ENCODE measurements at places on chromosomes 3 and 15.

DNA sequence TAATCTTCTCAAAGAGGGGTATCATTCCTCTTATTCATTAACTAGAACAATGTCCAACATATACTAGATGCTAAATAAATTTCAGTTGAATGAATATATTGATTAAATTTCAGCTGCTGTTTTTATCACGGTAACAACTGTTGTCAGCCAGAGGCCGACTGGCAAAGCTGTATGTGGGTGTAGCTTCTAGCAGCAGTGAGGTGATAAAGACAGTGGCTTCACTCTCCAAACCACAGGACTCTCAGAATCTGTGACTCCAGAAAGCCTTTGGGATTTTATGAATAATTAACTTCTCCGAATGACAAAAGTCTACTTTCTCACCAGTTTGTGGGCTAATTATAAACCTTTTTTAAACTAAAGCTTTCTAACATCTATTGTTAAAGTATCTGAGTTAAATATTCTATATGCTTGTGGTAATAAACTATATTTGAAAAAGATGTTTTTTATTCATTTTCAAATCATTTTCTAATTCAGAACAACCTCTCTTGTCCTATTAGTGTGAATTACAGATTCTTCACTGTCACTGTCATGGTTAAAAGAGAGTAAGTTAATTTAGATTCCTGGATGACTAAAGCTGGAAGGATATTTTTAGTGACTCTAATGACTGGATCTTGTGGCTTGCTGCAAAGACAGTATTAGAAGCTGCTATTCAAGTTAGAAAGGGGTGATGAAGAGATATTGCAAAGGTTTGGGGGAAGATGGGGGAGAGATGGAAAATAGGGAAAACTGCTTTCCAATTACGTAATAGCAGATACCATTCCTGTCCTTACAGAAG lies 796.4 kb upstream of the ARPP21 start:
- DNase-seq = no peak

- no peak for DNase-seq
These were observed 21.7 kb downstream of the SH3BP5 start for GRCh38 chr3:15310491-15311370.

DNA sequence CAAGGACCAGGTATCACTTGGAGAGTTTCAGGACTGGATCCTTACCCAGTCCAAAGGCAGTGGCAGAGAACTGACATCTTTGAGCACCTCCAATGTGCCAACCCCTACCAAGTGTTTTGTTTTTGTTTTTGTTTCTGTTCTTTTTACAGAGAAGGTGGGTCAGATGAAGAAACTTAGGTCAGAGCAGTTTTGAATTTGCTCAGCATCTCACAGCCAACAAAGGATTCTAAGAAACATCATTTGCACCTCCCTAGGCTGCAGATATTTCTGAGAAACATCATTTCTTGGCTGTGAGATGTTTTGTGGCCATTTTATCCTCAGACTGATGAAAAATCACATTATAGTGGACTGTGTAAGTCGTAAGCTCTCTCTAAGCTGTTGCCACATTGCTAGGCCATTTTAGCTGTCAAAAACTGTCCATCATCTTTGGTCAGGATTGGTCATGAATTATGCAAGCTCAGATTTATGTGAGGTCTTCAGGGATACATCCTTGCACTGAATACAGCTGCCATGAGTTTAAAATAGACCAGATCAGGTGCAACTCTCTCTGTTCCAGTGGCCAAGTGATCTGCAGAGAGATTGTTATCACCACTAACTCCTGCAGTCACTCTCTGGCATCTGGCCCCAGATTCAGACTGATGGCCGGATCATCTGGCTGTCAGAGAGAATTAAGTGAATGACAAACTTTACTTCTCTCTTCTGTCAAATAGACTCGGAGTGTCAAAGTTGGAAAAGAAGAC lies 341.5 kb downstream of the EPHB1 start:
- DNase-seq = no peak

- no peak for DNase-seq
These were observed 100.4 kb upstream of the HES1 start for GRCh38 chr3:194035406-194036138.

DNA sequence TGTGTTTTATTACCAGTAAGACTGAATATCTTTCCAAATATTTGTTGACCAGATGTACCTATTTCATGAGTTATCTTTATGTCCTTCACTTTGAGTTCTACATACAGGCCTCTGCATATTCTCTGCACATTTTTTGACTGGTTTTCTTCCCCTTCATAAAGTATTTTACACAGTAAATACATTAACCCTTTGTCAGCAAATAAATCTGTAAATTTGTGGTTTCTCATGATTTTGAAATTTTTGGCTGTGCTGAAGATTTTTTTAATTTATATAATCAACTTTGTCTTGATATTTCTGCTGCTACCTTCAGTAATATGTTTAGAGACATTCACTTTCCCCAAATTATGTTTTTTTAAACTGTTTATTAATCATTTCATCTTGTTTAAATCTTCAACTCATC lies 50.5 kb downstream of the WNT5A start:
- DNase-seq = no peak

- DNase-seq = no peak
These were observed 49.8 kb downstream of the RSRC1 start for GRCh38 chr3:158159714-158160113.

DNA sequence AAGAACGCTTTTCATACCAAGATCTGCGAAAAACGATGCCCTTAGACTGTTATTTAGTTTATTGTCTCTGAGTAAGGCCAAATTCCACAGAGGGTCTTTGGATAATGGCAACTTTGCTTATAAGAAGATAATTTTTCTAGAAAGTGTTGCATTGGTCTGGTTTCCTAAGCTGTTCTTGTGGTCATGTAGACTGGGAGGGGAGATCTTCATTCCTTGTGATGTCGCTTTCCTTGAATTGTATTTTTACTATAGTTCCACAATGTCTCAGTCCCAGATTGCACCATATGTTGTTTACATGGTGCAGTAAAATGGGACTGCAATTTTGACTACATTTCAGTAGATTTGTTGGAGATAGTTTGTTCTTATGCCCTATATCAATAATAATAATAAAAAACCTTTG lies 28.8 kb upstream of the ST3GAL6 start:
- peak; percentile 10 for DNase-seq

DNA sequence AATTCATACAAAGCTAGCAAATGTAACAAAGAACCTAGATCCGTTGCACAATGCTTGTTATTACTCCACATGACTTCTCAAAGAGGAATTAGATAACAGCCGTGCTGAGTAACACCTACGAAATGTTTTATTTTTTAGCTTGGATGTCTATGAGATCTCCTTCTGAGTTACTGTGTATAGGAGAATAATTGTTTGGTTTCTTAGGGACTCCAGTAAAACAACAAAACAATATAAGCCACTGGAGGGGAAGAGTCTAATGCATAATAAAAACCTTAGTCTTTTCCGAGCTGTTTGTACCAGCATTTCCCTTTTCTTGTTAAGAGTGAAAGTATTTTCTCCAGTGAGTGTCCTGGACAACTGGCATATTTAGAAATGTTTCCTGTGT lies 15.6 kb downstream of the SNAP23 start:
- peak; percentile 51 for DNase-seq

All from suppressor macrophage (primary cell).